Adrenal gland (tissue), 19 donors: ENCODE measurements at places on chromosomes 11 and 22. TPM values are rescaled to one million over a fixed set of nuclear protein-coding genes. Genes with fewer than 3 reads are reported as not detected.

GRCh38 chr11:45568049-45568448 is 97.4 kb downstream of the CHST1 start:
- no peak overlapping the region for H3K4me3 ChIP-seq
- H3K4me1 ChIP-seq = no peaks in the 10 kb centered on the region
- no peaks in the 10 kb centered on the region for H3K36me3 ChIP-seq
- no peak for DNase-seq
- H3K27me3 ChIP-seq = no peaks in the 10 kb centered on the region

DNA sequence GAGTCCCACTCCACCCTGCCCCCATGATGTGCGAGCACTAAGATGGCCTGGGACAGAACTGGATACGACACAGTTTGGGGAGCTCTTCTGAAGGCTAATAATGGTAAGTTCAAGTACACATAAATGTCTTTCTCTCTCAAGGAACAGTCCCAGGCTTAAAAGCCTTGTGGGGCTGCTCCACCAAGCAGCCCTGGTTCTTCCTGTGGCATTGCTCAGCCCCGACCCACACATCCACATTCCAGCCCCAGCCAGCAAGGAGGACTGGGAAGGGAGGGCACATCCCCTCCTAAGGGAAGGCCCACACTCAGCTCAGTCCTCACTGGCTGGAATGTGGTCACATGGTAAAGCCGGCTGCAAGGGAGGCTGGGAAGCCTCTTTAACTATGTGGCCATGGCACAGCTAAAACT is 13.3 kb upstream of the MB start:
- no peaks in the 10 kb centered on the region for H3K27me3 ChIP-seq
- H3K36me3 ChIP-seq = no peaks in the 10 kb centered on the region
- no peak overlapping the region for H3K27ac ChIP-seq

DNA sequence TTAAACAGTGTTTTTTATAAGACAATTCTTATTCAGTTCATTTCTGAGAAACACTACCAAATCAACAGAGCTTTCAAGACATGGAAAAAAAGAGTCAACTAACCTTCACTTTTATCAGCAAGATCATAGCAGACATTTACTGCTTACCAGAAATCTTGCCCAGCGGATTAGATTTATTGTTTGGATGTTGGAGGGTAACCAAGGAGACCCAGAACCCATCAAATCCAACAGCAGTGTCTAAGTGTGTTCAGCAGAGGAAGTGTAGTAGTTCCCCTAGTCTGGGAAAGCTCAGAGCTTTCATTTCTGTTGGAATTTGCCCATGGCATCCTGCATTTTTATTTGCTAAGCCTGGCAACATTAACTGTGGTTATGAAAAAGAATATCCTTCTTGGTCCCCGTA is 2.4 kb upstream of the PGM2L1 start:
- no peak overlapping the region for H3K4me3 ChIP-seq
- peak; percentile 37 for DNase-seq
- H3K27me3 ChIP-seq = no peaks in the 10 kb centered on the region
- no peaks in the 10 kb centered on the region for H3K4me1 ChIP-seq

GRCh38 chr22:27624705-27625104 is 176.9 kb downstream of the MN1 start:
- no peak overlapping the region for H3K4me3 ChIP-seq
- H3K27me3 ChIP-seq = no peaks in the 10 kb centered on the region
- DNase-seq = no peak
- H3K4me1 ChIP-seq = no peaks in the 10 kb centered on the region
- H3K36me3 ChIP-seq = no peaks in the 10 kb centered on the region

DNA sequence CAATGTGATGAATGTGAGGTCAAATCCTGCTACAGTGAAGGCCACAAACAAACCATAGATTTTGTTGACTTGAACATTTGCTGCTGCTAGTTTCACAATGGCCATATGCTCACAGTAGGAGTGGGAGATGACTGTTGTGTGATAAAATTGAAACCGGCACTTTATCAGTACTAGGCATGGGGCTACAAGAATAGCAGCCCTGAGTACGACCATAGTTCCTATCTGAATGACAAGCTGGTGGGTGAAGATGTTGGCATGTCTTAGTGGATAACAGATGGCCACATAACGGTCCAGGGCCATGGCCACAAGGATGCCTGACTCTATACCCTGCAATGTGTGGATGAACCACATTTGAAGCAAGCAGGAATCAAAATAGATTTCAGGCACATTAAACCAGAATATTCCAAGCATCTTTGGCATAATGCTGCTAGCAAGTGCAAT is 2.8 kb downstream of the OR52A1 start:
- H3K27ac ChIP-seq = no peak overlapping the region
- H3K4me3 ChIP-seq = no peak overlapping the region
- H3K4me1 ChIP-seq = no peaks in the 10 kb centered on the region
- DNase-seq = no peak
- H3K27me3 ChIP-seq = no peaks in the 10 kb centered on the region

DNA sequence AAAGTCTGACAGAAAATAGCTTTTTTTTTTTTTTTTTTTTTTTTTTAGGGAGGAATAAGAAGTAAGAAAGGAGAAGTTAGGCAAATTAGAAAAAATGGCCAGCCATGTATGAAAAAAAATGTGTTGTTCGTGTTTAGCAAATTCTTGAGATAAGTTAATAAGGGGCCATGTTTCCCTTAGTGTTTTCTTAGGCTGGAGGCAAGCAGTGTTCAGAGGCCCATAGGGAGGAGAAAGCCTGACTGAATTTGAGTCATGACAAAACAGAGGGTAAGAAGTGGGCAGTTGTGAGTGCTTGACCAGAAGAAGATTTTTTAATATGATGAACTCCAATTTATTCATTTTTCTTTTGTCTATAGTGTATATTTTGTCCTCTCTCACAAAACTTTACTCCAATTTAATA is 766.4 kb downstream of the FAM181B start:
- no peak for DNase-seq
- H3K36me3 ChIP-seq = no peaks in the 10 kb centered on the region
- H3K4me3 ChIP-seq = no peak overlapping the region
- H3K4me1 ChIP-seq = no peaks in the 10 kb centered on the region
- no peak overlapping the region for H3K27ac ChIP-seq
- H3K27me3 ChIP-seq = no peaks in the 10 kb centered on the region

DNA sequence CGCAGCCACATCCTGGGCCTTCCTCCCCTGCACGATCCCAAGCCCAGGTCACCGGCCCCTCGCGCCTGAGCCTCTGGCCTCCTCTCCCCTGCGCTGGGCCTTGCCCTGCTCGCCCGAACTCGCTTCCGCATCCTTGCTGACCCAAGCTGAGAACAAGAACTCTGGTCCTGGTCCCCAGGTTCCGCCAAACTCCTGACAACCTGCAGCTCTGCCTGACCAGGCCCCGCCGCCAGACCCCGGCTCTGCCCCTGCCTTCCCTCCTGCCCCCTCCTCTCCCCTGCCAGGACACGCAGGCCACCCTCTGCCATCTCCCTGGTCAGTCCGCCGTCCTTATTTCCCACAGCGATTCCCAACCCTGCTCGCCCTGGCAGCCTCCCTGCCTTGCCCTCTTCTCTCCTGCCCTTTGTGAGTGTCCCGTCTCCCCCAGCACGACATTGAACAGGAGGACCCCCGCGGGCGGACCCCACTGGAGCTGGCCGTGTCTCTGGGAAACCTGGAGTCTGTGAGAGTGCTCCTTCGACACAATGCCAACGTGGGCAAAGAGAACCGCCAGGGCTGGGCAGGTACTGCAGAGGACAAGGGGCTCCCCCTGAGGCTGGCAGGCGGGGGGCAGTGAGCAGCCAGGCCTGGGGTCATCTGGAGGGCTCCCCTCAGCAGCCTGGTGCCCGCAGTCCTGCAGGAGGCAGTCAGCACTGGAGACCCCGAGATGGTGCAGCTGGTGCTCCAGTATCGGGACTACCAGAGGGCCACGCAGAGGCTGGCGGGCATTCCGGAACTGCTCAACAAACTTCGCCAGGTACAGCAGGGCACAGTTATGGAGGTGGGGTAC is 762 bp downstream of the ANKRD13D start:
- DNase-seq = peak; percentile 57
- no peak overlapping the region for H3K27ac ChIP-seq
- peak overlapping the region; percentile 61 for H3K4me3 ChIP-seq
- H3K36me3 ChIP-seq = peaks cover 60% of the 10 kb centered on the region
- peaks cover 18% of the 10 kb centered on the region for H3K4me1 ChIP-seq
- no peaks in the 10 kb centered on the region for H3K27me3 ChIP-seq

- no peaks in the 10 kb centered on the region for H3K27me3 ChIP-seq
- no peaks in the 10 kb centered on the region for H3K4me1 ChIP-seq
- DNase-seq = no peak
- no peaks in the 10 kb centered on the region for H3K36me3 ChIP-seq
- no peak overlapping the region for H3K27ac ChIP-seq
- no peak overlapping the region for H3K4me3 ChIP-seq
These were observed 17.6 kb upstream of the SCN2B start for GRCh38 chr11:118193910-118194566.

GRCh38 chr11:126347751-126348668 is 7.5 kb upstream of the ST3GAL4 start:
- no peaks in the 10 kb centered on the region for H3K36me3 ChIP-seq
- peak overlapping the region; percentile 93 for H3K27ac ChIP-seq
- no peaks in the 10 kb centered on the region for H3K27me3 ChIP-seq
- DNase-seq = no peak
- peaks cover 79% of the 10 kb centered on the region for H3K4me1 ChIP-seq
- H3K4me3 ChIP-seq = no peak overlapping the region

- no peaks in the 10 kb centered on the region for H3K36me3 ChIP-seq
- H3K27ac ChIP-seq = peak overlapping the region; percentile 64
- peak; percentile 79 for DNase-seq
- H3K4me3 ChIP-seq = no peak overlapping the region
- H3K27me3 ChIP-seq = no peaks in the 10 kb centered on the region
These were observed 9.7 kb downstream of the SRSF8 start for GRCh38 chr11:95076416-95076815.

Gene PANX3
- not detected for polyA plus RNA-seq

Gene AGBL2
- 9.2 TPM for polyA plus RNA-seq

Gene IFITM10
- 267 TPM for polyA plus RNA-seq

Gene STIM1
- 23.0 TPM for polyA plus RNA-seq

Gene DERL3
- 3.8 TPM for polyA plus RNA-seq

Gene HOATZ
- not detected for polyA plus RNA-seq

Gene MLC1
- polyA plus RNA-seq = not detected
